CD4-positive, alpha-beta T cell treated with Interleukin-2 at 100 ng/mL for 4 hours (primary cell): ENCODE measurements at places on chromosomes 3 and 15.

GRCh38 chr3:53721187-53722119, 124.8 kb downstream of the CHDH start:
- no peak for DNase-seq

GRCh38 chr3:56867671-56868070, 65.9 kb upstream of the ARHGEF3 start:
- DNase-seq = no peak

- no peak for DNase-seq
These were observed 18.7 kb upstream of the GK5 start for GRCh38 chr3:142244056-142244455.

GRCh38 chr3:106862067-106862466, 515.2 kb upstream of the CCDC54 start:
- no peak for DNase-seq

DNA sequence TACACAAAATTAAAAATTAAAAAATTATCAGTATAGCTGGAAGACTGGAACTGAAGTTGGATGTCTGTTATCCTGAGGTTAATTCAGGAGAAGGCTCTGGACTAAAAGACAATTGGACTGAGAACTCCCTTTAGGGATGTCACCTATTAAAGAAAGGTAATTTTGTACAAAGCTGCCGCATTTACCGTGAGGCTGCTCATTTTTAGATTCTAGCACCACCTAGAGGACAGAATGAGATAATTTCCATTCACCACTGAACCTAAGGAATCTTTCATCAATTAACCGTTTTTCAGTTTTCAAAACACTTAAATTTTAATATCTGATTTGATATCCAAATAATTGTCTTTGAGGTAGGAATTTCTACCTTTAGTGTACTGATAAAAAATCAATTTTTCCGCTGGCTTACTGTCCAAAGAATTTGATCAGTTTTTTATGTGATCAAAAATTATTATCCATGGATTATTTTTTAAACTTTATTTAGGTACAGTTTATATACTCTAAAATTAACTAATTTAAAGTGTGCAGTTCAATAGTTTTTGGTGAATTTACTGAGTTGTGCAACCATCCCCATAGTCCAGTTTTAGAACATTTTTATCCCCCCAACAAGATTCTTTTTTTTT, 106.7 kb upstream of the TNIK start:
- DNase-seq = peak; percentile 70

DNA sequence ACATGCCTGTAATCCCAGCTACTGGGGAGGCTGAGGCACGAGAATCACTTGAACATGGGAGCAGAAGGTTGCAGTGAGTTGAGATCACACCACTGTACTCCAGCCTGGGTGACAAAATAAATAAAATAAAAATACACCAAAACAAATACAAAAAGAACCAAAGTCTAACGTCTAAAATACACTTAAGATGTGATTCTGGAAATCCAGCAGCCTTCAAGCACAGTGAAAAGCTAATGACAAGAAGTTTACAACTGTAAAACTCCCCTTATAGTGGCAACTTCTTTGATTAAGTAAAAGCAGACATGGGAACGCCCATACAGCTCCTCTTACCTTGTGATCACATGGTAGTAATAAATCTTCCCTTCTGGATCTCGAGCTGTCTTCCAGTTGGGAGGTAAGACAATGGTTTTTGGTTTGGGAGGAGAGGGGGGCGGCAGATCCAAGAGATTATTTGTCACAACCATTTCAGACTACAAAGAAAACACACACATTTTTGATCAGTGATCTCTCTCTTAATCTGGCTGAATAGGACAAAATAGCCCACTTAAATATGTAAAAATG, 62.8 kb downstream of the NBEAL2 start:
- DNase-seq = no peak

- no peak for DNase-seq
These were observed 222.2 kb downstream of the EPHB1 start for GRCh38 chr3:135017003-135017893.

- no peak for DNase-seq
These were observed 20.4 kb downstream of the CD200 start for GRCh38 chr3:112353365-112353764.

GRCh38 chr3:127175272-127175671, 17.7 kb upstream of the PRR23E start:
- DNase-seq = no peak

DNA sequence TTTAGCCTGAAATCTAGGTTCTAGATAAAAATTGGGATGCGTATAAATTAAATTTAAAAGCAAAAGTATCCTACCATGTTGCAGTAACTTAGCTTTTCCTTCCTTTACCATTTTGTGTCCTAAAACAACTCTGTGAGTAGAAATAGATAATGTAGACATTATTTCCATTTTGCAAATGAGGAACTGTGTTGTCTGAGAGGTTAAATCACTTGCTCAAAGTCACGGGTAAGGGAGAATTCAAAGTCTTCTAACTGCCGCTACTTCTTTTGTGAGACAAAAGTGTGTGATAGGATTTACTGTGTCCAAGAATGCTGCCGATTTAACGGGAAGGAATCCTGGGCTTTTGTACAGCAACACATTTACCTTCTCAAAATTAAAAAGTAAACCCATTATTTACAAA, 40.7 kb downstream of the MYO1E start:
- no peak for DNase-seq

DNA sequence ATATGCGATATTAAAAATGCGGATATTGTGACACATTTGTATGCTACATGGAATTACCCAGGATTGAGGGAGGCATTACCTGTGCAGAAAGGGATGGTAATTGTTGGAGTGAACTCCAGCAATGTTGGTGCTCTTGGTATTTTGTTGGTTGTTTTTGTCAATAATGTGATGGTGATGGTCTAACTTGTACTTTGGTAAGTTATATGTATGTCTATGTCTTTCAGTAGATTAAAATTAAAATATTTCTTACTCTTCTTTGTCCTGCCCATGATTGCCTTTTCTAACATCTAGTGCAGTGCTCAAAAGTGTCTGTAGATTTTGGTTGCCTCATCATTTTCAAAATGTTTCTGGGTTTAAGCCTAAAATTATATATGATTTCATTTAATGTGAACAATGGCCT, 192.7 kb downstream of the ROBO2 start:
- no peak for DNase-seq

- no peak for DNase-seq
These were observed 7.6 kb downstream of the NUSAP1 start for GRCh38 chr15:41340189-41340695.

DNA sequence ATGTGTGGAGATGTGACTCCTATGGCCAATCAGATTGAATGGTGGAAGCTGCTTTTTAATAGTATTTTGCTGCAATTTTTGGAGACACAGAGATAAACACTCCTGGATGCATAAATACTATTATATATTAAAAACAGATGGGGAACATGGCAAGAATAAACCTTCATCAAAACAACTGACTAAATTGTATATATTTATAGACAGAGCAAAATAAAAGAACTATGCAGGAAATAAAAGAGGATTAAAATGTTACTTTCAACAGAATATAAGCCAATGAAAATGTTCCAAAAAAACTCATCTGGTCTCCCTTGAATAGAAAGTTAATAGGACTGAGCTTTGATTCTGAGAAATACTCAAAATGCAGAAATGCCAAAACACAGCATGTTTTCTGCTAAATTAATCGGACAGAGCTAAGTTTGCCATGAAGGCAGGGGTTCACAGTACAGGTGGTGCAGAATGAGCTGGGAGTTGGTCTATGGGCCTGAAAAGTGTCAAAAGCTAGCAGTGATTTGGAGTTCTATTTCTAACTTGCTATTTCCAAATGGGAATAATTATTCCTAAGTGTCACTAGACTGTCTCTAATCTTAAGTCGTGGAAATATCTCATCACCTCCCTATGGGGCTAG, 227.2 kb downstream of the CNTN3 start:
- DNase-seq = no peak

DNA sequence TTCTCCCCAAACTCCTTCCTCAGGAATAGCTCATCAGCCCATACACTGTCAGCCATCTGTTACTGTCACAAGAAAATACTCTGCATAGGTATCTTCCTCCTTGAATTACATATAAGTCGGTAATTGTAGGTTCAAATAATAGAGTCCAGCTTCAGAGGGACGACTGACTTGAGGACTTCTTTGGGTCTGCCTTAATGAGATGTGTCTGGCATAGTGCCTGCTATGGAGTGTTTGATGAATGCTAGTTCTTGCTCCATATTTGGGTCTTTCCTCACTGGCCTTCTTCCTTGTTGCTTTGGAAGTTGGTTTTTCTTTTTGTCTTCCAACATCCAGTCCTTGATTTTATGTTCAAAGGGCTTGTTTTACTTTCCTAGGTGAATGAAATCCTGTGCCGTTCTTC, 66.4 kb upstream of the ACKR4 start:
- no peak for DNase-seq

- no peak for DNase-seq
These were observed 107.9 kb downstream of the LRTM1 start for GRCh38 chr3:54819946-54820345.

DNA sequence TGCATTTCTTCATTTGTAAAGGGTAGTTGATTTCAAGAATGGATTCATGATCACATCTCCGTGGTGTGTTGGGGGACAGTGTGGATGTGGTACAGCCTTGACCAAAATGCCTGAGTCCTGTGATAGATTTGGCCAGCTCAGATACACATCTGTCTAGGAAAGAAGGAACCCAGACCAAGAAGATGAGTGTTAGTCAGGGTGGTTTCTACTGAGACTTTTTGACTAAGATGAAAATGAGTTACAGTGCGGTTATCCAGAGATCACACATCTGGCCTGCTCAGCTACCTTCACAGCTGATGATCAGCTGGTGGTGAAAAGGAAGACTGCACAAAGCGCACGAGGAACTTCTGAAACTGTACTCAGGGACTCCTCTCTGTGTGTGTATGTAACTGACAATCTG, 68.0 kb downstream of the FNDC3B start:
- peak; percentile 79 for DNase-seq

- no peak for DNase-seq
These were observed 17.7 kb downstream of the POC1A start for GRCh38 chr3:52136513-52136912.

GRCh38 chr3:61233746-61234145, 17.5 kb downstream of the FHIT start:
- DNase-seq = no peak

GRCh38 chr3:137205394-137206045, 247.7 kb downstream of the IL20RB start:
- DNase-seq = no peak

DNA sequence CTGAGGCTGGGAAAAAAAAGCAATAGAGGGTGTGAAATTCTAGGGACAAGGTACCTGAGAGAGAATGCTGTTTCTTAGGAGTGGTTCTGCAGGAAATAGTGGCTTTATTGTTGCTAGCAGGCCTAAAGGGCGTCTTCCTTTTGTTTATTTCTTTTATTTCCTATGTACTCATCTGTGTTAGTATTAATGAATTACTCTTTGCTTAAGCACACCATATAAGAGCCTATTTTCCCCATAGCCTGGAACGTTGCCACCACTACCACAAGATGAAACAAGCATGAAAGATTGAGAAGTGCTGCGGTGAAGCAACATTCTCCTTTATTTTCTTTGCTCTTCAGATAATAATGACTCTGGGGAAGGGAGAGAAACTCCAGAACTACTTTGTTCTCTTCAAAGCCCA, 21.3 kb upstream of the GOLIM4 start:
- DNase-seq = no peak

DNA sequence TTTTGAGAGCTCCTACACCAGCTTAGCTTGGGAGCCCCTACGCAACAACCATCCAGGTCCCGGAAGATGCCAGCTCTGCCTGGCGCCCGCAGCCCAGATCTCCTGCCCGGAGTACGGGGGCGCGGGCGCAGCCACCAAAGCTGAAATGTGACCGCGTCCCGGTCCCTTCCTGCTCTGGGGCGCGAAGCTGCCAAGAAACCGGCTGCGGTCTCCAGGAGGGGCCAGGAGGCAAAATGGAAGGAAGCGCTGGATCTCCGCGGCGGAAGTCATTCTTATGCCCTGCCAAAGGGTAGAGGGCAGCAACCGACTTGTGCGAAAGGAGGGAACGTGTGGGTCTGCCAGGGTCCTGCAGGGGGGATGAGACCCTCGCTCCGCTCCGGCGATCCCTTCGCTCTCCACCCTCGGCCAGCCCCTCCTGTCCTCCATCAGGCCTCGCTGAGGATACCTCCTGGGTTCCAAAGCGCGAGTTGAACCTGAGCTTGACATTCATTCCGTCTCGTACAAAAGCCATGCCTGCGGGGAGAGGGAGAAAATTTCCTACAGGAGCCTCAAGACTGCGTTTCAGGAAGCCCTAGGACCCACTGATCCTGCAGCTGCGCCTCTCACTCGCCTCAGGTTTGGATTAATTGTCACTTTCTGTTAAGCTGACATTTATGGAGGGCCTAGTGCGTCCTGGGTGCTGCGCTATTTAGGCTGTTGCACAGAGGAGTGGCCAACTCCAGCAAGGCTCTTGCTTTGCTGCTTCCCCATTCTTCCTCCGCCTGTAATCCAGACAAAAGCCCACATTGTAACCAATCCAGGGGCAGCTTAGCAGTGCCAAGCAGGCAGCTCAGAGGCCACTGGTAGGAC, 98.3 kb upstream of the VGLL3 start:
- DNase-seq = no peak

DNA sequence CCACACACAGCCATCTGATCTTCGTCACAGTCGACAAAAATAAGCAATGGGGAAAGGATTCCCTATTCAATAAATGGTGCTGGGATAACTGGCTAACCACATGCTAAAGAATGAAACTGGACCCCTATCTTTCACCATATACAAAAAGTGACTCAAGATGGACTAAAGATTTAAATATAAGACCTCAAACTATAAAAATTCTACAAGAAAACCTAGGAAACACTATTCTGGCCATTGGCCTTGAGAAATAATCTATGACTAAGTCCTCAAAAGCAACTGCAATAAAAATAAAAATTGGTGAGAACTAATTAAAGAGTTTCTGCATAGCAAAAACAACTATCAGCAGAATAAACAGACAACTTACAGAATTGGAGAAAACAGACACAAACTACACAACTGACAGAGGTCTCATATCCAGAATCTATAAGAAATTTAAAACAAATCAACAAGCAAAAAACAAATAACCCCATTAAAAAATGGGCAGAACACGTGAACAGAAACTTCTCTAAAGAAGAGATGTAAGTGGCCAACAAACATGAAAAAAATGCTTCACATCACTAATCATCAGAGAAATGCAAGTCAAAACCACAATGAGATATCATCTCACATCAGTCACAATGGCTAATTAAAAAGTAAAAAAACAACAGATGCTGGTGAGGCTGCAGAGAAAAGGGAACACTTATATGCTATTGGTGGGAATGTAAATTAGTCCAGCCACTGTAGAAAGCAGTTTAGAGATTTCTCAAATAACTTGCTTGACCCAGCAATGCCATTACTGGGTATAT, 104.0 kb downstream of the NR1I2 start:
- DNase-seq = no peak

- DNase-seq = no peak
These were observed 46.0 kb downstream of the RARB start for GRCh38 chr3:25474052-25474451.

GRCh38 chr3:171604370-171604769, 144.2 kb upstream of the TNIK start:
- DNase-seq = no peak
